ENCODE measurements at places on chromosomes 16 and 17.

- DNase-seq: no peak
Observed at GRCh38 chr16:2531371-2531695, at the start of gene CEMP1. Gene CEMP1, minus strand, starts transcription at chr16:2531408. Its CDS starts 335 bp downstream, at chr16:2531073.

DNA sequence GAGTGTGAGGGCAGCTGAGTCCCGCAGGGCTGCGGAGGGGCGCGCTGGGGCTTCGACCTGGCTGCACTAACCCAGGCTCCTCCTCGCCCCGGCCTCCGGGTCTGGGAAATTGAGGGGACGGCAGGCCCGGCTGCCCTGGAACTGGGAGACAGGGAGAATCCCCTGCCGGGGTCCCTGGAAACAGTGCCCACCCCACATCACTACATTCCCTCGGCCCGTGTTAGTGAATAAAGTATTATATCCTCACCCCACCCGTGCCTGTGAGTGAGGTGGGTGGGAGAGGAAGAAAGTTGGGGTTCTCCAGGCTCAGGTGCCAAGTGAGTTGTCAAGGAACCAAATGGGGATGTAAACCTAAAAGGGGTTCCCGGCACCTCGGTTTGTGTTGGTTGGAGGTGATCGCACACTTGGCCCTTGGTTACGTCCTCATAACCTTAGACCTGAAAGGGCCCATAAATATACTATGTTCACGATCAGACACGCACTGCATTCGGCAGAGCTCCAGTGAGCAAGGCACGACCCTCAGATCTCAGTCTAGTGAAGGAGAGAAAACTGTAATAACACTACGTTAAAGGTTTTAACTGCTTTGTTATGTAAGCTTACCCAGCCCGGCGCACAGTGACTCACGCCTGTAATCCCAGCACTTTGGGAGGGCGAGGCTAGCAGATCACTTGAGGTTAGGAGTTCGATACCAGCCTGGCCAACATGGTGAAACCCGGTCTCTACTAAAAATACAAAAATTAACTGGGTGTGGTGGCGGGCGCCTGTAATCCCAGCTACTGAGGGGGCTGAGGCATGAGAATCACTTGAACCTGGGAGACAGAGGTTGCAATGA is 11.2 kb downstream of the ZNF771 start:
- no peak for DNase-seq

- no peak for DNase-seq
Observed at GRCh38 chr16:4381072-4381934, 9.7 kb downstream of the VASN start.

DNA sequence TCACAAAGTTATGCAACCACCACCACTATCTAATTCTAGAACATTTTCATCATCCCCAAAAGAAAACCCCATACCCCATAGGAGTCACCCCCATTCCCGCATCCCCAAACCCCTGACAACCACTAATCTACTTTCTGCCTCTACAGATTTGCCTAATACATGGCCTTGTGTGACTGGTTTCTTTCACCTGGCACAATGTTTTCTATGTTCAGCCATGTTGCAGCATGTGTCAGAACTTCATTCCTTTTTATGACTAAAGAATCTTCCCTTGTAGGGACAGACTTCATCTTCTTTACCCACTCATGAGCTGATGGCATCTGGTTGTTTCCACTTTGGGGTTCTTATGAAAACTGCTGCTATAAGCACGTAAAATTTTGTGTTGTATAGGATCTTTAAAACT is 34.6 kb downstream of the CYTH1 start:
- DNase-seq: no peak

- DNase-seq: no peak
Observed at GRCh38 chr17:81025065-81025740, 9.7 kb upstream of the BAIAP2 start.

DNA sequence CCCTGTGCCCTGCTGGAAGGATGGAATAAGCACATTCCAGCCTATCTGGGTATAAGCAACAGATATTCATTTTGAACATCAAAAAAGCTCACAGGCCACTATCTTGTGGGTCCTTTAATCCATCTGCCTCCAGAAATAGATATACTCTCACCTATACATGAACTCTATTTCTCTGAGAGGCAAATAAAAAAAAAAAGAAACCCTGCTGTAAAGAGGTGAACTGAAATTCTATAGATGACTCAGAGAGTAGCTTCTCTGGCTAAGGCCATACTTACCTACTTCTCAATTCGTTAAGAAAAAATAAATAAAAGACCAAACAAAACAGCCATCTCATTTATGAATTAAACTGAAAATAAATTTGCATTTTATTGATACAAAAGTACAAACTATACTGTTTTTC is 86.3 kb downstream of the DYNLRB2 start:
- no peak for DNase-seq

- DNase-seq: no peak
Observed at GRCh38 chr17:27356091-27356705, 62.3 kb downstream of the WSB1 start.

DNA sequence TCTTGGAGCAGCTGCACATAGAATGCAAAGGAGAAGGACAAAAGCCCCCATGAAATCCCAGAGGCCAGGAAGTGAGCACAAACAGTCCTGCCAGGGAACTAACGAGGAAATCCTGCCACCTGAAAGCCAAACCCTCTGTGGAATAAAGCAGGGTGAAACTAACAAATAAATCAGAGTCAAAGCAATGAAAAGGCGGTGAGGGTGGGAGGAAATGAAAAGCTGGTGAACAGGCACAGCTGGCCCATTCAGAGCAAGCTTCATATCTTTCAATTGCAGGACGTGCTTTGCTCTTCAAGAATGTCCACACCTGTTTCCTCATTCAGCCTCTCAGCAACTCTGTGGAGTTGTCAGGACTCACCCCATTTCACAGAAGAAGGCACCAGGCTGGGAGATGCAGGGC is 108.1 kb downstream of the ABCC12 start:
- no peak for DNase-seq

GRCh38 chr17:48663134-48663924 is 37.2 kb upstream of the HOXB9 start:
- no peak for DNase-seq

DNA sequence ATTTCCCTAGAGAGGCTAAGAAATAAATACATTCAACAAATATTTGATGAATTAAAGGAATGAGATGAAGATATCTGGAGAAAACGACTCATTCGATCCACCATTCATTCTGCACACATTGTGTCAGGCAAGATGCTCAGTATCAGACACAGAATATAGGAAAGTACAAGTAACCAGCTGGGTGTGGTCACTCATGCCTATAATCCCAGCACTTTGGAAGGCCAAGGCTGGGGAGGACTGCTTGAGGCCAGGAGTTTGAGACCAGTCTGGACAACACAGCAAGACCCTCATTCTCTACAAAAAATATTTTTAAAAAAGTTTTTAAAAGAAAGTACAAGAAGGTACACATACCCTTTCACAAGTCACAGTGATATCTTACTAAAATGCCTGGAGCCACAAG is 42.3 kb downstream of the CRLF3 start:
- DNase-seq: no peak

- DNase-seq: no peak
Observed at GRCh38 chr17:77266213-77266612, 125.4 kb downstream of the SEC14L1 start.

GRCh38 chr17:64786337-64786736 is 124.2 kb upstream of the SMURF2 start:
- DNase-seq: no peak

- no peak for DNase-seq
Observed at GRCh38 chr17:40794466-40794865, 5.3 kb downstream of the KRT28 start.

DNA sequence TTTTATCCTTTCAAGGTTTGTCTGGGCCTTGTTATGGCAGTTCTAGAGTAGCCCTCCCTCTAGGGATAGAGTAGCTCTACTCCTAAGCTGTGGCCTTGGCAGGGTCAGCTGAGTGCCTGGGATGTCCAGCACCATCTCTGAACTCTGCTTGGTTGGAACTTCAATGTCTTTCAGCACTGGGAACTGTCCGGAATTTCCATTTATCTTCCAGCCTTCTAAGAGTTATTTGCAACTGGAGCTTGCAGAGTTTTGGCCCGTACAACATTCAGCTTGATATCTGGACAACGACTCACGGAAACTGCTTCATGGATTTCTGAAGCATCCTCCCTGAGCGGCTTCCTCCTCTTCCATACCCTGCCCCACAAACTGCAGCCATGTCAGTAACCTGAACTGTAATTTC is 22.9 kb downstream of the MMD start:
- DNase-seq: no peak

- peak; percentile 86 for DNase-seq
Observed at GRCh38 chr16:64339052-64339770, 782.7 kb downstream of the CDH11 start.

GRCh38 chr17:39462631-39463375 is 1.5 kb downstream of the CDK12 start:
- DNase-seq: no peak

DNA sequence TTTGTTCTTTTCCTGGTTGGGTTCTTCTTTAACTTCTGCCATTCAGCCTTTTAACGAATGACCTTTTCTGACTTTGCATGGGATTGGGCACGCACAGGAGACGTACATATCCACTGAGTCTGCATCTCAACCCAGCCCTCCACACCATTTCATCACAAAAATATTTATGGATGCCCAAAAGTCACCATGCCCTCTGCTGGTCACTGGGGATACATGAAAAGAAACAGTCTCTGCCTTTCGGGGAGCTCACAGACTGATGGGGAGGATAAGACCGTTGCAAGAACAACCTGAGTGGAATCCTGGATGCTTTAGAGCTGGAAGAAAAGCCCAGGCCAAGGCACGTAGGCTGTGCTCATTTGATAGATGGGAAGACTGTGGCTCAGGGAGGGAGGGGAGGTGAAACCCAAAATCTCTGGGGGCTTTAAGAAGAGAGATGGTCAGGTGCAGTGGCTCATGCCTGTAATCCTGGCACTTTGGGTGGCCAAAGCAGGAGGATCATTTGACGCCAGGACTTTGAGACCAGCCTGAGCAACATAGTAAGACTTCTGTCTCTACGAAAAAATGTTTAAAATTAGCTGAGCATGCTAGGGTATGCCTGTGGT is 7.9 kb upstream of the MT2A start:
- no peak for DNase-seq

- DNase-seq: no peak
Observed at GRCh38 chr16:85891033-85891775, 7.8 kb upstream of the IRF8 start.

- DNase-seq: peak; percentile 39
Observed at GRCh38 chr16:29994600-29995323, 655 bp downstream of the HIRIP3 start.

DNA sequence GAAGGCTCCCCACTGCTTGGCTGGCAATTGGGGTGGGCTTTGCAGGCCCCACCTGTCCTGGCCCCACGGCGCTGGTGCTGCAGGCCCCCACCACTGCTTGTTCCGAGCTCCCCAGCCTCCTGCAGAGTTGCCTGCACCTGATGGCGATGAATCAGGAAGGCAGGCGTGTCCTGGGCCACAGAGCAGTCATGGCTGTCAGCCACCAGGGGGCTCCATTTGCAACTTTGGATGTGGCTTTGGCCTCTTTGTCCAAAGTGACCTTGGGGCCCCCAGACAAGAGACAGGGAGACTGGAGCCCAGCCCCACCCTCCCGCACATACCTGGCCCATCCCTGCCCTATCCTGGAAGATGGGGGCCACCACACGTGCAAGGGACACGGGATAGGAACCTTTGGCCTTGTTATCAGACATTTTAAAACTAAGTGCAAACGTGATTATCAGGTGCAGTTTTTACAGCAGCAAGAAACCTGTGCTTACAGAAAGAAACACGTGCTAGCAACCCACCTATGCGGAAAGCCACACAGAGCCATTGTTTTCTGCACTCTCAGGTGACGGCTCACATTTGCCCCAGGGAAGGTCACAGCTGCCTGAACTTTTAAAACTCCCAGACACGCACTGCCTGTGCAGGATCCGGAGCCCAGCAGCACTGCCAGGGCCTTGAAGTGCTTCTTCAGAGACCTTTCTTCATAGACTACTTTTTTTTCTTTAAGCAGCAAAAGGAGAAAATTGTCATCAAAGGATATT is at the start of gene DNASE1:
DNASE1 (plus strand) TSS at position 443 of the 743 bp plus-strand sequence. CDS start 683 bp downstream, outside the sequence.
- peak; percentile 26 for DNase-seq
